Effector CD4-positive, alpha-beta T cell (primary cell): ENCODE measurements at places on chromosomes 7 and 10.

DNA sequence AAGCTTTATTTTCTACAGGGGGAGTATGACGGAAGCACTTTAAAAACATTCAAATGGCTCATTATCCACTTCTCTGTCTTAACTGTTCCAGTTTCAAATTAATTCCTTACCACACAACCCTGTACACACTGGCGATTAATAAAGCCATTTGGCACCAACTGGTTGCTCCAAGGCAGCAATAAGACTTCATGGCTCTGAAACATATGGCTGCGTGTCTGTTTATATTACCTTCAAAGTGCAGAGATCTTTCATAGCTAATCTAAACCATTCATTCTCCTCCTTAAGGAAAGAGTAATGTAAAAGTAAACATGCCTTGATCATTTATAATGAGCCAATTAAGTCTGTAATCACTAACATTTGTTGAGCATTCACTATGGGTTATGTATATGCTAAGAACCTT, 325.7 kb downstream of the PARD3 start:
- no peak for DNase-seq

DNA sequence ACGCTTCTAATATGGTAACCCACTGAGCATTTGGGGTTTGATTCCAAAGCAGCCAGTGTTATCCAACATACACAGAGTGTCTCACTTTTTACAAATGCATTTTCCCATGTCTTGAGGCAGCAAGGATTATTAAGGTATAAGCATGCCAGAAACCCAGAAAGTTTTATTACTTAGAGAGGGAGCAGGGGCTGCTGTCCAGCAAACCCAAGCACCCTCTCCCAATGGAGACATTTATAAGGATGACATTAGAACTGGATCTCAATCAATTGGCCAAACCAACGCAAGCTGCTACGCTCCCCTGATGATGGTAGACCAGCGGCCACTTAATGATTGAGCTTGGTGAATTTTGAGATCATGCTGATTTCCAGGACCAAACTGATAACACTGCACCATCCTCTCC, 176.3 kb downstream of the FANK1 start:
- DNase-seq = no peak

DNA sequence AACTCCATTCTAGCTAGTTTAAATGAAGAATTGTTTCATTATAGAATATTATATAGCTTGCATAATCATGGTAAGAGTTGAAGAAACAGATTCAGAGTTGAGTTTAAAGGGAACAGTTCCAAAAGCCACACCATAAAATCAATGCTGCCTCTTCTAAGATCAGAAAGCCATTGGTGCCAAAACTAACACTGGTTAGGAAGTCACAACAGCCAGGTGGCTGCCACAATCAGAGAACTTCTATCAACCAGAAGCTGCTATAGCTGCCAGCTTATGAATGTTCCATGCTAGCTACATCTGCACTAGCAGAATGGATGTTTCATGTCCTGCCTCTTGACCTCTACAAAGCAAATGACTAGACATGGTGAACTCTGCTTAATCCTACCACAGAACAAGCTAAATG, 583.1 kb upstream of the LRRN3 start:
- DNase-seq = no peak

GRCh38 chr7:3002631-3003030, 41.0 kb downstream of the CARD11 start:
- DNase-seq = no peak

DNA sequence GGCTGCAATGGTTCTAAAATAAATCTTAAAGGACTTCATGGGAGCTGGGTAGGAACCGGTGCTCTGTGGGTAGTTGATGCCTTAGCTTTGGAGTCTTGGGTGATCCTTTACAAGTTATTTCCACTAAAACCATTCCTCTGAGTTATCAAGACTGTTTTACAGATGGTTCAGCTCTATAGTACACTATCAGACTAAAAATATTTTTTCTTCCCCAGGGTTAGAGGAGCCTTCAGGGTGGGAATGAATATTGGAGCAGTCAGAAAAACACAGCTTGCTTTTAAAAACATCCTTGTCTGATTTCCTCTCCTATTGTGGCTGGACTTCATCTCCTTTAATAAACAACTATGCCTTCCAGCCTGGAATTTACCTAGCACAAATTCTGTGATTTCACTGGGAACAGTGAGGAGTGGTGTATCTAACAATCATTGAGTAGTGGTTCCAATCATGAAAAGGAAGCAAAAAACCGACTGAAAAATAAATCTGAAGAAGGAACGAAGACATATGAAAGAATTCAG, 102.6 kb upstream of the AFAP1L2 start:
- DNase-seq = no peak

- no peak for DNase-seq
Measured at GRCh38 chr10:31728698-31729224, 199.9 kb downstream of the ARHGAP12 start.

DNA sequence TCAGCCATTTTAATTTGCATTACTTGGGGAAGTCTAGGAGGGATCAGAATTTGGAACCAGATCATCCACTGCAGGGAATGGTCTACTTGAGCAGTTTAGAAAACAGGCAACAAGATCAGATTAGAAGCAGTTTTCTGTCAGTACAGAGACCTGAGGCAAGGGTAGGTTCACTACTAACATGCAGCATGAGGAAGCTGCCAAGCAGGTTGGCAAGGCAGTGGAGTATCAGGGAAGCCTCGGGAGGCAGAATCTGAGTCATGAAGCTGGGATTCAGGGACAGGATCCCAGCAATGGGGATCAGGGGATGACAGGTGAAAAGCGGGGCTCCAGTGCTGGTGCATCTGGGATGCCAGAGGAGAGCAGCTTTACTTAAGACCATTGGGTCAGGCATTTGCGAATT, 28.1 kb downstream of the ENO4 start:
- no peak for DNase-seq

GRCh38 chr10:122553341-122553740, 7.2 kb upstream of the DMBT1 start:
- no peak for DNase-seq

DNA sequence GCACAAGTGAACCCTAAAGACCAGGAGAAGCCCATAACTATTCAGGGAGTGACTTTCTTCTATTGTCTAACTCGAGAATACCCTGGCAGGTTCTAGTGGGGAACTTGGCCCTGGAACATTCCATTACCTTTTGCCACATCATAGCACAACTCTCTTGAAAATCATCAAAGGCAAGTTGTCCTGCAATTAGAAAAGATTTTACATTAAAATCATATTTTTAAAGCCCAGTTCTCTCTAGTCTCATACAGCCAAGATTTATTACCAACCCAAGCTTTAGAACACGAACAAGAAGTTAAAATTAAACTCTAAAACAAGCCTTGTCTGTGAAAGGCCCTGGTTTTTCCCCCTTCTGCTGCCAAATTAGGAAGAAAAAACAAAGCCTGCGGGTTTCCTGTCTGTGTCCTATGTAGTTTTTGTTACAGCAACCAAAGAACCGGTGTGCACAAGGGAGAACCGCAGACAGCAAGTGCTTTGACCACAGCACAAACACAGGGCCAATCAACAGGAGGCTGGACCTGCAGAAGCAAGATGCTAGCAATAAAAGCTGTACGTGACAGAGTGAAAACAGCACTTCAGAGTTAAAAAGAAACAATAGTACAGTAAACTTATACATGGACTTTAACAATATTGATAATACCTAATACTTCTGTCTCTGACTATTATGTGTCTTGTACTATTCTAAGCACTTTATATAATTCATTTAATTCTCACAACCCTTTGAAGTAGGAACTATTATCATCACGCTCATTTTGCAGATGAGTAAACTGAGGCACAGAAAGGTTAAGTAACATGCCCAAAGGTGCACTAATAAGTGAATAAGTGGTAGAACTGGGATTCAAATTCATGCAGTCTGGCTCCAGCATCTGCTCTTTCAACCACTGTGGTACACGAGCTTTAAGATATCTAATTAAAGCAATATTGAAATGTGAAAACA, 65.8 kb downstream of the STK17A start:
- peak; percentile 74 for DNase-seq

DNA sequence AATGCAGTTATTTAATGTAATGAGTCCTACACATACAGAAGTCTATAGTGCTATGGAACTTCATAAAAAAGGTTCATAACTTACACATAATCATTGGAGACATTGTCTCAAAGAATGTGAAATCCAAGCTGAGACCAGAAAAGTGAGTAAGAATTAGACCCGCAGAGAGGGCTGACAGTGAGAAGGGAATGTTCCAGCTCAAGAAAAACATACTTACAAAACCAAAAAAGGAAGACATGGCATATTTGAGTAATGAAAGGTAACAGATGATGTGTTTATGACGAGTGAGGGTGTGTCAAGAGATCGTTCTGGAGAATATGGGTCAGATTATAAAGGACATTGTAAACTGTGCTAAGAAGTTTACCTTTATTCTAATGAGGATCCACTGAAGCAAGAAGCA, 566.5 kb downstream of the ATRNL1 start:
- DNase-seq = no peak

DNA sequence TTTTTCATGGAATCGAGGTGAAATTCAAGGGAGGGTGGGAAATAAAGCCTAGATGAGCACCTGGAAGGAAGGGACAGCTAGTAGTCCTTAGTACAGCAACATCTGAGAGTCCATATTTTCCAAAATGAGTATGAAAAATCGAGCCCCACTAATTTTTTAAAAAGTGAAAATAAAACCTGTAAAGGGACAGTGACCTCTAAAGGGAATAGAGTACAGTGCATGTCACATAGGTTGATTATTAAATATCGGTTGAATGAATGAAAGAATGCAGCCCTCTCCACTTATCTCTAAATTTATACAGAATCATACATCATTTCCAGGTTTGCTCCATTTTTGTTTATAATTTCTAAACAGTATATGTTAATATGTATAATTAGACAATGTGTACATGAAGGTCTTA, 1088.5 kb upstream of the GHITM start:
- DNase-seq = no peak

DNA sequence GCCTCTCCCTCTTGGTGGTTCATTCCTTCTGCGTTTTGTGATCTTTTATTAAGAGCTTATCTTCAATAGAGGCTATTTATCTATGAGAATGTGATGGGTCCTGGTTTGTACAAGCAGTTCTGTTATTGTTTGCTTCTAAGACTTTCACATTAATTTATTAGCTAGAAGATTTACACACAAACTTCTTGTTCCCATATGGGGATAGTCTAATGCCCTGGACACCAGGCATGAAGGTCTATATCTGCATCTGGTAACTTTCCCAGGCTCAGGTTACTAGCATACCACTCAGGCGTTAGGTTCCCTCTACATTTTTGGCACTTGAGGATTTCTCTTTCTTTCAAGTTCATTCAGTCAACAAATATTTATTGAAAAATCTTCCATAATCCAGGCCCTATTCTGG, 7.7 kb downstream of the XPNPEP1 start:
- no peak for DNase-seq

GRCh38 chr10:32077896-32078485, 21.8 kb upstream of the KIF5B start:
- DNase-seq = no peak

DNA sequence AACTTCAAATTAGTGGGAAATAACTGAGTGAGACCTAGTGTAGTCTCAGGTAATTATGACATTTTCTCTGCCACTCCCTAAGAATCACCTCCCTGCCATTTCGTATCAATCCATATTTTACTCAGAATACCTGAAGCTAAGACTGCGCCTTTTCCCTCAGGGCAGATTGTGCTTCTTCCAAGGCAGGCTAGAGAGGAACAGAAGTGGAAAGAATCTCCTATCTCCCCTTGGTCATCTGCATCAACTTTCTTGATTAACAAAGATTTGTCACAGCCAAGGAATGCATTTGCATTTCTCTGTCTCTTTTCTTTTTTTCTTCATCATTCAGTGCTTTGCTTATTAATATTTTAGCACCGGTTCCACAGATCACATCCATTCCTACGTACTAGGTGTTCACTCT, 119.1 kb downstream of the PTPRZ1 start:
- DNase-seq = no peak

DNA sequence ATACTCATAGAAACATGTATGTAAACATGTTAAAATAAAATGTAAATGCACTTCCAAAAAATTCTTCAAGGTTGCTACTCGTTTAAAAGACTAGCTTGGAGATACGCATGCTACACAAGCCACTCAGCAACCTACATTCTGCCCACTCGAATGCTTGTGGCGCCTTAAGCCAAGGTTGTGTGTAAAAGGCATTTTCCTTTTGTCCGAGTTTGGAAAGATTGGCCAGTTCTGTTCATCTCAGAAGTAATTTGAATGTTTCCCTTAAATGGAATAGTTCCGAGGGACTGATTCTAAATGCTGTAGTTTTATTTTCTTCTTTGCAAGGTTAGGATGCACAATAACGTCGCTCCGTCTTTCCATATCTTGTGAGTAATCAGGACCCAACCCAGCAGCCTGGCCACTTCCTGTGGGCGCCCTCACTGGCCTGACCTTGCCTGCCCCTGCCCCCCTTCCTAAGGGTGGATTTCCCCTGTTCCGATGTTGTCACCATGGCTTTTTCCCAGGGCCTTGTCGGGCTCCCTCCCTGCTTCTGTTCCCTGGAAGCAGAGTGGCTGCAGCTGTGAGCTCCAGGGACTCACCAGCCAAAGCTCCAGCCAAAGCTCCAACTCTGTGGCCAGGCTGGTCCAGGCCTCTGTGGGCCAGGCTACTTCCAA, 70.6 kb downstream of the PTPRE start:
- DNase-seq = no peak

GRCh38 chr7:48964074-48964473, 39.7 kb downstream of the CDC14C start:
- DNase-seq = no peak

- DNase-seq = no peak
Measured at GRCh38 chr10:83083831-83084230, 1055.5 kb upstream of the GHITM start.

GRCh38 chr7:37337522-37337921, 111.1 kb downstream of the ELMO1 start:
- DNase-seq = no peak

- DNase-seq = no peak
Measured at GRCh38 chr7:29900745-29901144, 88.9 kb downstream of the SCRN1 start.

DNA sequence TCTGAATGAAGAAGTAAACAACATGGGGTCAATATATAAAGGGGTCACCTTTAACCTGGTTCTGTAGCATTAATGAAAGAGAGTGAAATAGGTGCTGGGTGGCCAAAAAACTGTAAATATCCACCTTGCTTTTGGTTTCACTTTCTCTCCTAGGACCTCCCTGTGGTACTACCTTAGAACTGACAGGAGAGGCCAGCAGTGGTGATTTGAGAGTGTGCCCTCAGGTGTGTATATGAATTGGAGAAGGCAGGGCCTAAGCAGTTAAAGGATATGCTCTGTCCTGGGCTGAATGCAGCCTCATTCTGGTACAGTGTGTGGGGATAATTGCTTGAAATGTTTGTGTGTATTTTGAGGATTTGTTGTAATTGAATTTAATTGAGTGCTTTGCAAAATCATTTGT, 62.0 kb downstream of the BBS9 start:
- no peak for DNase-seq

GRCh38 chr7:134458341-134458805, 527 bp downstream of the AKR1B1 start:
- DNase-seq = peak; percentile 25

GRCh38 chr7:27921081-27921836, 181.3 kb downstream of the TAX1BP1 start:
- DNase-seq = no peak
